ENCODE measurements at places on chromosomes 7 and 10.

DNA sequence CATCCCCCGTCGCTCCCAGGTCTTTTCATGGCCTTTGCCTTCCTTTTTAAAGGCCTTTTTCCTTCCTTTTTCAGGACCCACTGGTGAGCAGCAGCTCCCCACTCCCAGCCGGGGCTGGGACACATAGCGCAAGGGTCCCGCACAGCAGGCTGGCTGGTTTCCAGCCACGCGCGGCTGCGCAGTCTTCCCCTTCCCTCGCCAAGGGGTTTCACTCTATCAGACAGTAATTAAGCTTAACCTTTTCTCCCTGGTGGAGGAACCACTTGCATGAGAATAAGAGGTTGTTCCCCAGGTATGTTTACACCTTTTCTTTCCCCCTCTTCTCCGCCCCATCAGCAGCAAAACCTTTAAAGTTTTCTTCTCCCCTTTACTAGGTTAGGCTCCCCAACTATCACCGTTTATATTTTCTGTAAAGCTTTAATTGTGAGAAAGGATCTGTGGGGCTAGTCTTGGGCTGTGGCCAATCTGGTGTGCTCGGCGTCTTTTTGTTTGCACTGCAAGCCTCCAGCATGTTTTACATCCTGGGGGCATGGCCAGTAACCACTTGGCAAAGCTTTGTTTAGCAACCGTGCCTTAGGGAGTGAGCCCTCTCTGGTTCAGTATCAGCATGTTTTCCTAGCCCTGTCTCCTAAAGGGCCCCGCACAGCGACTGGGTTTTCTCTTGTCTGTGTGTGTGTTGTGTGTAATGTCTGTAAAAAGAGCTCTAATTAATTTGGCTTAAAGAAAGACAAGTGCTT, 219.6 kb downstream of the PHF14 start:
- no peak for DNase-seq

DNA sequence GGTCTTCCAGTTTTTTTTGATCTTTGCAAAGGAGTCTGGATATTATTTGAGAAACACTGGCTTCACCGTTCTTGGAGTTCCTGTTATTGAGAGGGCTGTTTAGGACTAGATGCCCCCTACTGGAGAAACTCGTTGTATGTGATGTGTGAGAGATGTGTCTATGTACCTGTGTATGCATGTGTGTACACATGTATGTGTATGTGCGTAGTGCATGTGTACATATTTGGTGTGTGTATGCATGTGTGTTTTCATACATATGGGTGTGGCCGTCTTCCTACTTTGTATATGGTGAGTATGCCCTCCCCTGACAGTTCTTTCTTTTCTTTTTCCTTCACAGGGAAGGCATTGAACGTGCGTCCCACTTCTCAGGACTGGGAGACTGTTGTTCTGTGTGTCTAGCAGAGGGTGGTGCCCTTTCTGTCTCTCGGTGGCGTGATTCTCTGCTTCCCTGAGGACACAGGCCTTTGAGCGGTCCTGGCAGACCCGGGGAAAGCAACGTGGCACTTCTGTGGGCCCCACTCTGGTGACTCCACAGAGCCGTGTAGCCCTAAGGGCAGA, 3.0 kb upstream of the CALHM3 start:
- no peak for DNase-seq

GRCh38 chr10:43417950-43418768, 9.2 kb upstream of the HNRNPF start:
- no peak for DNase-seq

- no peak for DNase-seq
These were observed 5.2 kb downstream of the GRID1 start for GRCh38 chr10:86361156-86362128.

- no peak for DNase-seq
These were observed 134.7 kb downstream of the SEMA3D start for GRCh38 chr7:85052056-85052737.

- no peak for DNase-seq
These were observed at the start of gene CYP3A5 for GRCh38 chr7:99679400-99680191. Gene CYP3A5, minus strand, starts transcription at chr7:99679996. Its CDS starts 100 bp downstream, at chr7:99679896.
